Cortex of kidney (tissue), 1 donor: ENCODE measurements at places on chromosomes 5 and 9.

DNA sequence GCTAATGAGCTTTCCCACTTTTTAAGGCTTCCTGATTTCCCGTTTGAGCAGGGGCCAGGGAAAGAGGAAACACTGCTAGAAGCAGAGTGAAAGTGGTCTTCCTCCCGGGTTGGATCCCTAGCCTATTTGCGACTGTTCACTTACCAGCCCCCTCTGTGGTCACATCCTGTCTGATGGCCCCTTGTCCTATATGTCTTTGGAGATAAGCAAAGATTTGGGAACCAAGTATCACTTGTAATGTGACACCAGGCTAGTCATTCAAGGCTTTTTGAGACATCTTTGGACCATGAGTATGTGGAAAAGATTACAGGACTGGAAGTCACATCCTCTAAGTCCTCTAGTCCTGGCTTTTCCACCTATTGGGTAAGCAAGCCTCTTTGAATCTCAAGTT lies 6.1 kb downstream of the DNAJB5 start:
- DNase-seq, result no peak

DNA sequence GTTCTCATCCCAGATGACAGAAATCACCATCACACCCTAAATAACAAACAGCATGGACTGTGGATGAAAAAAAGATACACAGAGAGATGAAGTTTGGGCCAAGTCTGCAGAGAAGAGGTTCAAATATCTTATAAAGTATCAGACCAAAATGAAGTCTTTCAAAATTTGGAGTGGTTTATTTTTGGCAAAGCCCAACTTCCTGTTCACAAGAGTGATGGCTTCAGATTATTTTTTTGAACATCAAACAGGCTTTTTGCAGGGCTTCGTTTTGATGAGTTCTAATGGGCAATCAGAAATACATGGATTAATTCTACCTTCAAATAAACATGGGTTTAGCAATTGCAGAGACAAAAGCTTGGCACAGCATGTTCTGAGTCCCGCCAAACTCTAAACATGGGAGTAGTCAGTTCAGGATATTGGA lies 378.2 kb upstream of the RPS23 start:
- no peak for DNase-seq

- no peak for DNase-seq
Observed at GRCh38 chr5:65548281-65548680, 14.7 kb downstream of the CENPK start.

DNA sequence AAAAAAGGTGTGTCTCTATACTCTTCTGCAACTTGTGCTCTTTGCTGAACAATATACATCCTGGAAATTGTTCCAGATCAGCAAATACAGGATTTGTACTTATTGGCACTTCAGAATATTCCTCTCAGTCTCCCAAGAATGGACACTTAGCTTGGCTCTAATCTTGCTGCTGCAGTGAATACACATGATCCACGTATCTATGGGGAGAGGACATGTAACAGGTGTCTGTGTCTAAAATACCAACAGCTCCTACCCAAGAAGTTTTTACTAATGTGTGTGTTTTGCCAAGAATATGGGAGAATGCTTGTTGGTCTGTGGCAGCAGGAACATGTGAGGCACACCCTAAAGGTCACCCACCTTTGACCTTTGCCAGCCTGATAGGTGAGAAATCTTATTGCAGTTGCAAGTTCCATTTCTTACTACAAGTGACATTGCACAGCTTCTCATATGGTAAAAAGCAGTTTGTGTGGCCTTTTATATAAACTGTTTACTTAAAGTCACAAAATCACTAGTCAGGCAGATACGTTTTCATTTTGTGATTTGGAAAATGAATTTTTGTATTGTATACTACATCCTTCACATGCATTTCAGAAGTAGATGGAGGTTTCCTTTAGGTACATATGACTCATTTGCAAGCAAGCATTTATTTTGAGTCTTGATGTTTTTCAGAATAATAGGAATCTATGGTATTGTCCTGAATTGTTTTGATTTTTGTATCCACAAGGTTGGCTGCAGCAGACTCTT lies 35.8 kb downstream of the PHF2 start:
- DNase-seq, result no peak

DNA sequence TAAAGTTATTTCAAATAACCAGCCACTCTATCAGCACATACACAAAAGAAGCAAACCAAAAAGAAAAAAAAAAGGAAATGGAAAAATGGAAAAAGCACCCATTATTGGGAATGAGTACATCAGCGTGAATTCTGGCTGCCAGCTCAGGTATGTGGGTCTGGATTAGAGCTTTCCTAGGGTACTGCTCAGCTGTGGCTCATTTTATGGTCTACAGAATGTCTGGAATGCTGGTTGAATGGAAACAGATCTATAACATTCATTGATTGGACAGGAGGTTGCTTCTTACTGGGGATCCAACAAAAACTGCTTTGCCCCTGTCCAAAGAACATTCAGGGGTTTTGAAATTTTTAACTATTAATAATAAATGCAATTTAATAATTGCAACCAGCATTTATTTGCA lies 3.9 kb upstream of the CAST start:
- no peak for DNase-seq

DNA sequence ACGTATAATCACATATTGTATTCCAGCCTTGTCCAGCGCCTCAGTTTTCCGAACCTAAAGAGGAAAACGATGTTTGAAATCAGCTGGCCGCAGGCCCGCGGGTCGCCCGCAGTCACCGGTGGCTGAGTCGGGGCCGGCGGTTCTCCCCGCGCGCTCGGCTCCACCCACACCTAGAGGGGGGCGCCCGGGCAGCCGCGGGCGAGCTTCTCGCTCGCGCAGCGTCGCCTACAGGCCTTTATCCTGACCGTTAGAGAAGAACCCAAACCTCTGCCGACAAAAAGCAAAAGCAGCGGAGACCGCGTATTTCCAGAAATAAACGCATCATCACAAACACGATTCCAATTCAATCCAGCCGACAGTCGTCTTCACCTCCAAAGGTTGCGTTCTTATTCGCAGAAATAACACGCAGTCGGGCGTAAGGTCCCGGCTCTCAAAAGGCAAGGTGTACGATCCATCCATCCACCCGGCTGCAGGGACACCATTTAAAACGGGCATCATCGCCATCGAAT lies 725 bp upstream of the NIPBL start:
- DNase-seq, result no peak

GRCh38 chr5:96146675-96147074 lies 185.0 kb upstream of the ELL2 start:
- DNase-seq, result no peak

DNA sequence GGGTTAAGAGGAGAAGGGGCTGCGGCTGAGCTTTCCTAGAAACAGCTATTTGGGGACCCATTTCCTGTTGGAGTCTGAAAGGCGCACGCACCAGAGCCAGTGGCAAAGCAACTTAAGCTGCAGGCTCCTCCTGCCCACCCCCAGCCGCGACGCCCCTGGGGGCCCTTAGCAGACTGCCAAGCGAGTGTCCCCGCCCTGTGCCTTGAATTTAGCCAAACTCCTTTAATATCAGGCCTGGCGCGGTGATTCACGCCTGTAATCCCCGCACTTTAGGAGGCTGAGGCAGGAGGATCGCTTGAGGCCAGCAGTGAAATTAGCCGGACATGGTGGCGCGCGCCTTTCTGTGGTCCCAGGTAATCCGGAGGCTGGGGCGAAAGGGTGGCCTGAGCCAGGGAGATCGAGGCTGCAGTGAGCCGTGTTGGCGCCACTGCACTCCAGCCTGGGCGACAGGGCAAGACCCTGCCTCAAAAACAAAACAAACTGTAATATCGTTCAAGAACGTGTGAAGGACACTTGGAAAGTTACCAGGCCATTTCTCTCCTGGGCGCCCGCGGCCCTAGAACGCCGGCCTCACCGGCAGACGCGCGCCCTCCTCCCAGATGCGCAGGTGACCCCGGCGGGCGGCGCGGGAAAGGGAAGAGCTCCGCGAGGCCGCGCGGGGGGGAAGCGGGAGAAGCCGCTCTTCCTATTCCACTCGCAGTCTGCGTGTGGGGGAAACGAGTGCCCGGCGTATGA lies 1.0 kb upstream of the F2R start:
- no peak for DNase-seq

GRCh38 chr9:2053883-2054845 lies 39.0 kb downstream of the SMARCA2 start:
- no peak for DNase-seq

DNA sequence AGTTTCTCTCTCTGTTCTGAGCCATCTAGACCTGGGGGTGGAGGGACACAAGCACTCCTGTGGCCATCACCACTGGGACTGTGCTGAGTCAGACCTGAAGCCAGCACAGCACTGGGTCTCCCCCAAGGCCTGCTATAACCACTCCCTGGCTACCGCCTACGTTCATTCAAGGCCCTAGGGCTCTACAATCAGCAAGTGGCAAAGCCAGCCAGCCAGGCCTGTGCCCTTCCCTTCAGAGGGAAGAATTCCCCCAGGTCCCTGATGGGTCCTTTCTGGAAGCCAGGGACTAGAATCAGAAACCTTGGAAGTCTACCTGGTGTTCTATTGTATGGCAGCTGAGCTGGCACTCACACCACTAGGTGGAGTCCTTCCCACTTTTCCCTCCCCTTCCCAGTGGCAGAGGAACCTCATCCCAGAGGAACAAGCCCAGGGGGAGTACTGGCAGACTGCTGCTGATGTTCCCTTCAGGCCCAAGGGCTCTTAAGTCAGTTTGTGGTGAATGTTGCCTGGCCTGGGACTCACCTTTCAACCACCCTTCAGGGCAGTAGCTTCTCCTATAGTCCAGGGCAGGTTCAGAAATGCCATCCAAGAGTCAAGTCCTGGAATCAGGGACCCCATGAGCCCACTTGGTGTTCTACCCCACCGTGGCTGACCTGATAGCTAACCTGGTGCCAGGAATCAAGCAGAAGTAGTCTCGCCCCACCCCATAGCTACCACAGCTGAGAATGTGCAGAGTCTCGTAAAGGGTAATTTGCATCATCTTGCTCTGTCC lies 20.0 kb downstream of the JMY start:
- DNase-seq, result no peak

GRCh38 chr5:124935065-124935464 lies 188.6 kb upstream of the ZNF608 start:
- DNase-seq, result no peak

DNA sequence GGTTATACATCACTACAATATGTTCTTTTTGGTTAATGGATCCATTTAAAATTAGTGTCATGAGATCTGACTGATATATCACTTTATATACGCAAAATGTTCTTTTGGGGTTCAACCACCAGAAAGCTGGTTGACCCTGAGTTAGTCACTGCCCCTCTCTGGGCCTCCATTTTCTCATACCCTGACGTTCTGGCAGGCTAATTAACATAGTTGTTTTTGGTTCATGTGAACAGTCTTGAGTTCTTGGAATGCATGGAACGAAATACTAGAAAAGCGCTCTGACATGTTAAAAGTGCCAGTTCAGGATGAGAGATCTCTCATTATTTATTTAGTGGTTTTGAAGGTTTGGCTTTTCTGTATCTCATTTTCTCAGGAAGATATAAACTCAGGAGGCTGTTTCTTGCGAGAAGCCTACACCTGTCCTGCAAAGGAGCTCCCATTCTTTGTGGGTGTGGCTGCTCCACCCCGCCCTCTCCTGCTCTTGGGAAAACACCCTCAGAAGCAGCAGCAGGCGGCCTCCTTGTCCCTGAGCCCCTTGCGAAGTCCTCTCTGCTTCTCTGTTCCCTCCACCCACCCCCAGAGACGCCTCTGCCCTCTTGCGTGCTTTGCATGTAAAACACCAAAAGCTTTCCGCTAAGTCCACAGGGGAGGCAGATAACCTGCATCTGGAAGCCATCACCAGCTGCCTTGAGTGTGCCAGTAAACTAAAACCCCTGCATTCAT lies 302.4 kb upstream of the PANK3 start:
- DNase-seq, result no peak

DNA sequence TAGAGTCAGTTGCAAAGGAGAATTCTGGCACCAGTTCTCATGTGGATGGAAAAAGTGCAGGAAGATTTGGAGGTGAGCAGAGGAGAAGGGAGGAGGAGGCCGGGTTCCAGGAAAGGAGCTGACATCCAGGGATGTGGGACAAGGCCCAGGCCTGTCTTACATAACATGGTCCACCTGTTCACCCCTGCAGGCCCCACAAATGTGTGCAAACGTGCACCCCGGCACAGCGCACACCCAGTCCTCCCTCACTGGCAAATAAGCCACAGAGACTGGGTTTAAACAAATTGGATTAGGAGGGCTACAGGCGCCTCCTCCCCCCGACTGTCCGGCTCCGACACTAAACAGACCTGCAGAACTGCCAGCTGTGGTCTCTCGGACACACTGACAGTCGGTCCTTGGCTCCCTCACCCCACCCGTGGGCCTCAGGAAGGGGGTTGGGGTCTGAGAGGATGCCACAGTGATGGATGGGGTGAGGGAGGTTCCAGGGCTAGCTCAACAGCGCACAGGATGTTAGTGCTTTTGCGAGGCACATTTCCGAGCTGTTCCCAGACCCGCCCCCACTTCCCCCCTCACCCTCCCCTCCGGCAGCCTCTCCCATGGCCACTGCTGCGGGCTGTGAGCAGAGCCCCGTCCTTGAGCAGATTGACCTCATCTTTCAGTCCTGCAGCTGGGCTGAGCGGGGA lies 43.4 kb upstream of the IL17B start:
- DNase-seq, result no peak

- DNase-seq, result no peak
Observed at GRCh38 chr5:14305045-14305444, 161.9 kb downstream of the TRIO start.

GRCh38 chr9:124475158-124475867 lies 25.1 kb downstream of the ADGRD2 start:
- no peak for DNase-seq

GRCh38 chr9:89477811-89478630 lies 19.9 kb downstream of the SEMA4D start:
- DNase-seq, result no peak

GRCh38 chr9:33273266-33273971 lies 8.6 kb downstream of the CHMP5 start:
- DNase-seq, result no peak

DNA sequence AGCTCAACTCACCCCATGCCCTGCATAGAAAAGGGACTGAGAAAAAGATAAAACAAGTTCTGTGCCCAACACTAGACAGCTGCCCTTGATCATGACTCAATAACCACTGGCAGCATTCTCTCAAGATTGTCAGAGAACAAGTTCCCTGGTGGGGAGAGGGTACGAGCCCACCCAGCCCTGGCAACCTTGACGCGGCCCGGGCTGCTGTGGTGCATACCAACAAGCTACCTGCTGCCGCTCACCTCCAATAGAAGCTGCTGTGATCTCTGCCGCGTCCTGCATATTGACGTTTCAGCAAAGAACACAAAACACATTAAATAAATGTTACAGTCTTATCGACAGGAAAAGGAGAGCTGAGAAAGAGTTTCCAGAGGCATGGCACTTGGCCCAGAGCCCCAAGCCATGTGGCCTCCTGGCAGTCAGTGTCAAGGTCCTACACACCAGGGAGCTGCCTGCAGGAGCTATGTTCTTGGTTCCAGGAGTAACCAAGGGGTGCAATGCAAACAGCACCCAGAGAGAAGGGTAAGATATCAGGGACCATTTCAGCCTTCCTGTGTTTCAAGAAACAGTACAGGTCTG lies 28.3 kb downstream of the WHRN start:
- DNase-seq, result no peak

GRCh38 chr9:109001275-109001676 lies 12.0 kb downstream of the CTNNAL1 start:
- no peak for DNase-seq

- no peak for DNase-seq
Observed at GRCh38 chr5:159609359-159609758, 279.1 kb upstream of the IL12B start.
